ENCODE measurements at places on chromosomes 4 and X.

- no peak for DNase-seq
These were observed 20.2 kb downstream of the GYG2 start for GRCh38 chrX:2848871-2849301.

DNA sequence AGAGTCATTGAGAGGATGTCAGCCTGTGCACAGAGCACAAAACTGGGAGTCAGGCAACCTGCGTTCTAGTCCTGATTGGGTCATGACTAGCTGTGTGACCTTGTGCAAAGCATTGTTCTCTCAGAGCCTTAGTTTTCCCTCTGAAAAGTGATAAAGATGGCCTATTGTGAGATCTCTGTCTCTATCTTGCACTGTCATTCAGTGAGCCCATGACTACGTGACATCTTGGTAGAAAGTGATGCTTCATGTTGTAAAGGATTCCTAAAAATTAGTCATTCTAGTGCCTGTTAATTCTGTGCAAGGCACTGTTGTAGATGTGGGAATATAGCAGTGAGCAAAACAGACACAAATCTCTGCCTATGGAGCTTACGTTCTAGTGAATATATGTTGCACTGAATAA, 2.5 kb downstream of the PGRMC1 start:
- no peak for DNase-seq

DNA sequence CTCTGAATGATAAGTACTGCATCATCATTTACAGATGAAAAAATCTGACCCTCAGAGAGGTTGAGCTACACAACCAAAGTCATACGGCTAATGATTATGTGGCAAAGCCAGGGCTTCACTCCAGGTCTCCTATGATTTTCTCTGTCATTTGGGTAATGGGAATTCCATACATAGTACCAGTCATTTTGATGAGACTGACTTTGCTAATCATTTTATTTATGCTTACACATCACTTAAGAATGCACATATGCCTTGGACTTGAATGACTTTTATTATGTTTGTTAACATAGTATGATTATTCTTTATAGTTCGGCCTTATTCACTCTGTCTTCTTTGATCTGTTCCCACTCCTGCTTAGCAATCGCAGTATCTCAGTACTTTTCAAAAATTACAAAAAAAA, 255.1 kb upstream of the GPRIN3 start:
- DNase-seq, result no peak

DNA sequence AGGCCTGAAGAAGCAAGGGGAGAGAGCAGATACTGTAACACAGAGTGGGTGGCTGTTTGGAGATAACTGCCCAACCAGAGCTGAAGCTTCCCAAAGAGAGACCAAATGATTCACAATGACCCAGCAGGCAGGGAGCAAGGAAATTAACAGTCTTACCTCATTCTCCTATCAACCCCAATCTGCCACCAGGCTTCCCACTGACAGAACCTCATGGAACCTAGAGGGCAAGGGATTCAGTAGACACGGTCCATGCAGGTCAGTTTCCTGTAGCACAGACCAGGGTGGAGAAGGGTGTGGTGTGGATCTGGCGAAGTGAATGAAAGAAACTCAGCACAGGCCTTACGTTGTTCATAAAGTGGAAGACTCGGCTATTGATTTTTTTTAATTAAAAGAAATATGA, 60.7 kb upstream of the ALB start:
- DNase-seq, result no peak

GRCh38 chr4:7595934-7596461, 161.3 kb upstream of the PSAPL1 start:
- no peak for DNase-seq

GRCh38 chr4:80138551-80139538, 58.5 kb upstream of the PRDM8 start:
- peak; percentile 42 for DNase-seq

DNA sequence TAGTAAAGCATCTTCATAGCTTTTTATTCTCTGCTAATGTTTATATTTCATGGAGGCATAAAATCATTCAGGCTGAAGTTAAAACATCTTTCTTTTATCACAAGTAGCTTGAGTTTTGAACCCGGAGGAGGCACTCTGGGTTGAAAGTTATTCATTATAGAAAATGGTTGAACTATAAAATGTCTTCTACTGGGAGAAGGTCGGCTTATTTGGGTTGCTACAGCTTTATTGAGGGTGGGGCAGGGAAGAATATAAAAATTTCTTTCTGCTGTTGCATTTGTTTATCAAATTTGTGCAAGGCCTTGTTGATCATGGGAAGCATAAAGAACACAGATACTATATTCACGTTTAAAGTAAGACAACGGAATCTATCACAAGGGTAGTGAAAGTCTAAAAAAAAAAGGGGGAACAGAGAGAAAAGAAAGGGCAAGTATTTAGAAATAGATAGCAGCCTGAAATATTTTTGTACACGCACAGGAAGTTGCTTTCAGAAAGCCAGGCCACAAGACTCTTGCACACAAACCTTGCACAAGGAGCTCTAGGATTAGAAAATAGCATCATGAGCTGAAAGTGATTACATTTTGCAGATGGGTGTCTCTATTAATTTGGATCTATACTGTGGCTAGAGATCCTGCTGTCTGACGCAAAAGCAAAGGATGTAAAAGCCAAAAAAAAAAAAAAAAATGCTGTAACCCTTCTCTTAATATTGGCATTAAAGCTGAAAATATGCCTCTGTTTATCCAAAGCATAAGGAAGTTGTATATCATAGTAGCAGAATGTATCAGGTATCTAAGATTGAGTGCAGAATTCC, 37.2 kb upstream of the FAM9C start:
- DNase-seq, result no peak

GRCh38 chr4:111330786-111331185, 707.9 kb upstream of the PITX2 start:
- no peak for DNase-seq

- DNase-seq, result no peak
These were observed 13.2 kb downstream of the PSAPL1 start for GRCh38 chr4:7421356-7422150.

DNA sequence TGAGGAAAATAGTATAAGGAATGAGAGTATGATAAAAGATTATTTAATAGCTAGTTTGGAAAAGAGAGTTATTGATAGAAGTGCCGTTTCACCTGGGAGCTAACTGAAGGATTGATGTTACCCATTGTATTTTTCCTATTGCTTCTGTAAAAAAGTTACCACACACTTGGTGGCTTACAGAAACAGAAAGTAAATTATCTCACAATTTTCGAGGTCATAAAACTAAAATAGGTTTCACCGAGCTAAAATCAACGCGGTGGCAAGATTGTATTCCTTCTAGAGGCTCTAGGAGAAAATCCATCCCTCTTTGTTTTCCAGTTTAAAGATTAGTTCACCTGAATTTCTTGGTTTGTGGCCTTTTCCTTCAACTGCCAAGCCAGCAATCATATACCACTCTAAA, 11.1 kb upstream of the TRAM1L1 start:
- no peak for DNase-seq

- DNase-seq, result no peak
These were observed 34.1 kb downstream of the FNIP2 start for GRCh38 chr4:158802914-158803313.

- DNase-seq, result no peak
These were observed 655.0 kb downstream of the GRXCR1 start for GRCh38 chr4:43547561-43547960.

GRCh38 chr4:73732759-73733431, 7.5 kb upstream of the CXCL8 start:
- DNase-seq, result no peak

GRCh38 chr4:30245140-30245539, 475.0 kb upstream of the PCDH7 start:
- DNase-seq, result no peak

DNA sequence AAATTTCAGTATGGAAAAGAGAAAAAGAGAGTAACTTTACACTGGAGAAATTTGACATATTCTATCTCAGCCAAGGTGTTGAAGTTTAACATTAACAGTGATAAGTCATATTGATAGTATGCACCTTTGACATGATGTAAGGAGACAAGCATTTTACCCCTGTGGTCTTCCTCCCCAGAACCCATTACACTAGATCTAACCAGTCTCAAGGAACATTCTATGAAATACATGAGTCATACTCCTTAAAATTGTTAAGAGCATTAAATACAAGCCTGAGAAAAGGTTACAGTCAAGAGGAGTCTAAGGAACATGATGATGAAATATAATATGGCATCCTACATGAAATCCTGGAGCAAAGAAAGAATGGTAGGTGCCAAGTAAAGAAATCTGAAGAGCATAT, 1151.3 kb upstream of the IGFBP7 start:
- no peak for DNase-seq

DNA sequence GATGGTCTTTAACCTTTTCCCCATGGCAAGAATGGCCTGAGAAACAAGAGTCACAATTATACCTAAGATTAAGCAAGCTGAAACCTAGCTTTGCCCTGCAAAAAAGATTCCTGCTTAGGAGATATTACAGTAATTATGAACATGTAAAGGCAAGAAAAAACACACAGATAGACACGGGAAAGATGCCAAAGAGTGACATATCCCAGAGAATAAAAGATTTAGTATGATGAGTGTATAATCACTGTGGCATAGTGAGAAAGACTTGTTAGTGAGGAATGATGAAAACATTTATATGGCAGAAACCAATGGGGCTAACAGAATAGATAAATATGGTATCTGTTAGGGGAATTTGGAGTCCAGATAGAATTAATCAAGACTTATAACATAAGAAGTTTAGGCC, 29.6 kb upstream of the TASL start:
- DNase-seq, result no peak

DNA sequence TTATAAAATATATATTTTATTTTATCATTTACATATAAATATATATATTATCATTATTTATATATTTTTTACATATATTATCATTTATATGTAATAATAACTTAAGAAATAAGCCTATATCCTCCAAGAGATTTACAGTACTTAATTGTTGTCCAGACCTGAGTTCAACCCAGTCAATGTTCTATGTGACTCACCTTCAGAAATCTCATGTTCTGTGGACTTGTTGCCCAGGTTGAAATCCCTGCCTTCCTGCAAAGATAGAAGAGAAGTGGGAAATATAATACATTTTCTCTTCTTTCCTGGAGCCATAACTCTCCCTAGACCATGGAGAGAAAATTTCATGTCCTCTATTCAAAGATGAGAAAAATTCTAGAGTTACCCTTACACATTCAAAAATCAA, 247.3 kb downstream of the PARM1 start:
- DNase-seq, result no peak

GRCh38 chrX:16119353-16120220, 3.8 kb upstream of the GRPR start:
- DNase-seq, result no peak

DNA sequence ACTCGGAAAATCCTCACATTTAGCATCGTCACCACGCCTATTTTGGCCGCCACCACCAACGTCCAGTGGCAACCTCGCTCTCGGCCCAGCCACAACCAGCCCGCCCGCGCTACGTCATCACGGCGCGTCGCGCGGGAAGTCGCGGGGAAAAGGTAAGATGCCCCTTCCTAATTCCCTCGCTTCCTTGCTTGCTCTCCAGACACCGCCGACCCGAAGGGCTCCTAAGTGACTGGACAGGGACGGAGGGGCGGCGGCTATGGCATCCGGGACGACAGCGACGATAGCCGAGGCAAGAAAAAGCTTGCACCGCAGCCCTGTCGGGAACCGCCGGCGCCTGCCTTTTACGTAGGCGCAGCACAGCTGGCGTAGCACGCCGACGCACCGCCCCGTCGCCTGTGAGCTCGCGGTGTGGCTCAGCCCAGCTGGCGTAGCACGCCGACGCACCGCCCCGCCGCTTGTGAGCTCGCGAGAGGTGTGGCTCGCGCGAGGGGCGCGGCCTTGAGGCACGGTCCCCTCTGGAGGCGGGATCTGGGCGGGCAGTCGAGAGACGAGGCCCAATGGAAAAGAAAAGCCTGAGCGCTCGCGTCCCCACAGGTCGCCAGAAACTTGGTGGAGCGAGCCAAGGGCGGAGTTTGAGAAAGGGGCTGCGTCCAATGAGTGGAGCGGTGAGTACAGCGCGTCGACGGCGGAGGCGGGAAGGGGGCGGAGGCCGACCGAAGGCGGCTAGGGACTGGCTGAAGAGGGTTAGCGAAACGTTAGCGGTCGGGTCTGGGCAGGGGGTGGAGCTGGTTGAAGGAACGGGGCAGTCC, at the start of gene HDAC6:
TSS of gene HDAC6 (plus strand) at position 788 of the 809 bp plus-strand sequence. CDS start 626 bp downstream, outside the sequence.
- DNase-seq, result peak; percentile 94

- no peak for DNase-seq
These were observed 173.1 kb upstream of the KLF3 start for GRCh38 chr4:38490753-38491446.

All from activated CD4-positive, alpha-beta T cell treated with anti-CD3 and anti-CD28 coated beads, Interleukin-2, amount 50 U/mL, for 48 hours (primary cell).